Tibial nerve (tissue), 4 donors: ENCODE measurements at places on chromosomes 11 and 22.

DNA sequence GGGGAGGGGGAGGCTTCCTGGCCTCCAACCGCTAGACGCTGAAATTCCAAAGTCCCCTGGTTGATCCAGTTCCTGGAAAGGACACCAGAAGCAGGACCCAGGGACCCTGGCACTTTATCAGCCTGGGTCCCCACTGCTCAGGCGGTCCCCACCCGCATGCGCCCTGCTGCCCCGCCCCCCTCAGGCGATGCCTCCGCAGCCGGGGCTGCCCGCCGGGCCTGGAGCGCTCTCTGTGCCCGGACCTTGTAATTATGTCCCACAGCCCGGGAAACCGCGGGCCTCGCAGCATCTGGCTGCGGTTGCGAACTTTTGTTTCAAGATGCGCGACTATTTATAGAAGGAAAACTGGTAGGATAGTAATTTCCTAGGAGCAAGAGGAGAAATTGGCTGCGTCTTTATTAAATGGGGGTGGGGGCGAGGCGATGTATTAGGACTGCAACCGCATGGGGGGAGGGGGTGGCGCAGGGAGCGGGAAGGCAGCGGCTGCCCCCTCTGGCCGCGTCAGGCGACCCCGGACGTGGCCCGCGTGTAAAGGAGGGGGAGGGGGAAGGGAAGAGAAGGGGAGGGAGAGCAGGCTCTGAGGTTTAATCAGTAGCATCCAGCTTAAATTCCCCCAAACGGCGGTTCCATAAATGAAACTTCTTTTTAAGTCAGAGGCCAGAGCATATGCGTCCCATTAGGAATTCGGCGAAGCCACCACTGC, 6.1 kb downstream of the WNT7B start:
- H3K27ac ChIP-seq, result no peak overlapping the region
- peaks cover 47% of the 10 kb centered on the region for H3K4me1 ChIP-seq
- no peak overlapping the region for H3K4me3 ChIP-seq
- peaks cover 5% of the 10 kb centered on the region for H3K27me3 ChIP-seq
- H3K36me3 ChIP-seq, result no peaks in the 10 kb centered on the region

GRCh38 chr11:76148941-76149613, 57.2 kb downstream of the WNT11 start:
- no peaks in the 10 kb centered on the region for H3K36me3 ChIP-seq
- H3K27ac ChIP-seq, result no peak overlapping the region
- no peak for DNase-seq

GRCh38 chr11:106625566-106625965, 392.7 kb downstream of the GUCY1A2 start:
- no peaks in the 10 kb centered on the region for H3K4me1 ChIP-seq
- H3K27me3 ChIP-seq, result no peaks in the 10 kb centered on the region
- no peaks in the 10 kb centered on the region for H3K36me3 ChIP-seq
- DNase-seq, result no peak
- H3K27ac ChIP-seq, result no peak overlapping the region
- H3K4me3 ChIP-seq, result no peak overlapping the region

GRCh38 chr11:123362941-123363340, 67.1 kb upstream of the GRAMD1B start:
- H3K4me3 ChIP-seq, result no peak overlapping the region
- no peak for DNase-seq
- peaks cover 36% of the 10 kb centered on the region for H3K27me3 ChIP-seq
- H3K27ac ChIP-seq, result no peak overlapping the region

DNA sequence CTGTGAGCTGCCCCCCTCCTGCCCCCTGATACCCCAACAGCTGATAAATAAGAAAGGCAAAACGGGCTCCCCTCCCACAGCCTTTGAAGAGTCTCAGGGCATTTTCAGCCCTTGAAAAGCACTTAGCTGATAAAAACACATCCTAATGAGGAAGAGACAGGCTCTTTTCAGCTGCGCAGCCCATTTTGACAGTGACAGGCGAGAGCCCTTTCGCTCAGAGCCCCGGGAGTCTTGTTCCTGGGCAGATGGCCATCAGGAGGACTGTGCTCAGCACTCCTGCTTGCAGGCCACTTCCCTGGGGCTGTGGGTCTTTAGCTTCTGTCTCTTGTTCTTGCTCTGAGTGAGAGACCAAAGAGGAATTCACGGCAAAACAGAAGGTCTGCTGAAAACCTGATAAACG, 757.2 kb downstream of the BRD1 start:
- H3K27ac ChIP-seq, result no peak overlapping the region
- no peak overlapping the region for H3K4me3 ChIP-seq
- no peaks in the 10 kb centered on the region for H3K27me3 ChIP-seq
- DNase-seq, result no peak
- no peaks in the 10 kb centered on the region for H3K36me3 ChIP-seq
- no peaks in the 10 kb centered on the region for H3K4me1 ChIP-seq
